Dermis blood vessel endothelial cell (primary cell): ENCODE measurements at places on chromosomes 4 and X. TPM values are rescaled to one million over a fixed set of nuclear protein-coding genes. Genes with fewer than 3 reads are reported as not detected.

CT45A3 gene
- total RNA-seq, result not detected in 2 replicates

TMPRSS11B gene
- total RNA-seq, result not detected in 2 replicates

ASB11 gene
- not detected in 2 replicates for total RNA-seq

ADAM29 gene
- not detected in 2 replicates for total RNA-seq

MAPK10 gene
- total RNA-seq, result 0.17 and 0.23 TPM in 2 replicates

ZAR1 gene
- total RNA-seq, result not detected in 2 replicates

F9 gene
- not detected in 2 replicates for total RNA-seq

ERAS gene
- total RNA-seq, result not detected in 2 replicates

IQSEC2 gene
- 1.8 and 3.9 TPM in 2 replicates for total RNA-seq

CSTF2 gene
- total RNA-seq, result 17.5 and 26.0 TPM in 2 replicates

GDPD2 gene
- 0.17 TPM in 1 of 2 replicates, not detected in the other for total RNA-seq

MAGEA8 gene
- not detected in 2 replicates for total RNA-seq

DCLK2 gene
- 2.0 and 2.4 TPM in 2 replicates for total RNA-seq

WNK3 gene
- total RNA-seq, result 0.60 and 1.0 TPM in 2 replicates

SMARCA5 gene
- total RNA-seq, result 75.2 and 113 TPM in 2 replicates

ZNF157 gene
- 0.17 TPM in 1 of 2 replicates, not detected in the other for total RNA-seq

SAGE1 gene
- total RNA-seq, result not detected in 2 replicates

IL13RA2 gene
- 0.23 and 0.34 TPM in 2 replicates for total RNA-seq

RHOH gene
- total RNA-seq, result 0.17 and 0.65 TPM in 2 replicates

FRMD7 gene
- not detected in 2 replicates for total RNA-seq

OTC gene
- total RNA-seq, result 2.4 and 4.5 TPM in 2 replicates

BEX3 gene
- total RNA-seq, result 258 and 269 TPM in 2 replicates

SATL1 gene
- not detected in 2 replicates for total RNA-seq

XAGE2 gene
- not detected in 2 replicates for total RNA-seq

FGF16 gene
- 0.88 and 2.6 TPM in 2 replicates for total RNA-seq

F8A3 gene
- total RNA-seq, result 1.7 and 2.7 TPM in 2 replicates

PROM1 gene
- 0.14 and 1.0 TPM in 2 replicates for total RNA-seq

ZNF41 gene
- total RNA-seq, result 9.2 and 11.8 TPM in 2 replicates

CPLX1 gene
- 0.09 and 0.34 TPM in 2 replicates for total RNA-seq

MAGEA1 gene
- not detected in 2 replicates for total RNA-seq

BANK1 gene
- 0.09 TPM in 1 of 2 replicates, not detected in the other for total RNA-seq

MAGIX gene
- total RNA-seq, result 0.68 and 0.84 TPM in 2 replicates

PLK4 gene
- 7.1 and 25.7 TPM in 2 replicates for total RNA-seq

PGAM4 gene
- 0.28 TPM in 1 of 2 replicates, not detected in the other for total RNA-seq

RAP1GDS1 gene
- 62.3 and 70.5 TPM in 2 replicates for total RNA-seq

SSX4B gene
- not detected in 2 replicates for total RNA-seq

IDH3G gene
- total RNA-seq, result 35.1 and 63.9 TPM in 2 replicates

KDM5C gene
- 122 and 175 TPM in 2 replicates for total RNA-seq
